ENCODE measurements at places on chromosomes 1 and 21.

DNA sequence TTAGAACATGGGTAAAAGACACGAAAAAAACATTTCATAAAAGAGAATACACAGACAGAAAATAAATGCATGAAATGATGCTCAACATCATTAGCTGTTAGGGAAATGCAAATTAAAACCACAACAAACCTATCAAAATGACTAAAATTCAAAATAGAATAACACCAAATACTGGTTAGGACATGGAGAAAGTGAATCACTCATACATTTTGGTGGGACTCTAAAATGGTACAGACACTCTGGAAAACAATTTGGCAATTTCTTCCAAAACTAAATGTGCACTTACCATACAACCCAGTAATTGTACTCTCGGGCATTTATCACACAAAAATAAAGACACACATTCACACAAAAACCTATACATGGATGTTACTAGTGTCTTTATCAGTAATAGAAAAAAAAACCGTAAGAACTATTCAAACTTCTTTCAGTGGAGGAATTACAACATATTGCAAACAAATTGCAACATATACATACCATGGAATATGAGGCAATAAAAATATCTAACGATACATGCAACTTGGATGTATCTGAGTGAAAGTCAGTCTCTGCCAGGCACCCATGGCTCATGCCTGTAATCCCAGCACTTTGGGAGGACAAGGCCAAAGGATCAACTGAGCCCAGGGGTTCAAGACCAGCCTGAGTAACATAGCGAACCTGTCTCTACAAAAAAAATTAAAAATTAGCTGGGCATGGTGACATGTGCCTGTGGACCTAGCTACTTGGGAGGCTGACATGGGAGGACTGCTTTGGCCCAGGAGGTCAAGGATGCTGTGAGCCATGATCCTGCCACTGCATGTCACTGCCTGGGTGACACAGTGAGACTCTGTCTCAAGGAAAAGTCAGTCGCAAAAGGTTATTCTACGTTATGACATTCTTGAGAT, 19.6 kb downstream of the HSF2BP start:
- DNase-seq: no peak

GRCh38 chr1:192550922-192551534, 24.5 kb upstream of the RGS1 start:
- no peak for DNase-seq

DNA sequence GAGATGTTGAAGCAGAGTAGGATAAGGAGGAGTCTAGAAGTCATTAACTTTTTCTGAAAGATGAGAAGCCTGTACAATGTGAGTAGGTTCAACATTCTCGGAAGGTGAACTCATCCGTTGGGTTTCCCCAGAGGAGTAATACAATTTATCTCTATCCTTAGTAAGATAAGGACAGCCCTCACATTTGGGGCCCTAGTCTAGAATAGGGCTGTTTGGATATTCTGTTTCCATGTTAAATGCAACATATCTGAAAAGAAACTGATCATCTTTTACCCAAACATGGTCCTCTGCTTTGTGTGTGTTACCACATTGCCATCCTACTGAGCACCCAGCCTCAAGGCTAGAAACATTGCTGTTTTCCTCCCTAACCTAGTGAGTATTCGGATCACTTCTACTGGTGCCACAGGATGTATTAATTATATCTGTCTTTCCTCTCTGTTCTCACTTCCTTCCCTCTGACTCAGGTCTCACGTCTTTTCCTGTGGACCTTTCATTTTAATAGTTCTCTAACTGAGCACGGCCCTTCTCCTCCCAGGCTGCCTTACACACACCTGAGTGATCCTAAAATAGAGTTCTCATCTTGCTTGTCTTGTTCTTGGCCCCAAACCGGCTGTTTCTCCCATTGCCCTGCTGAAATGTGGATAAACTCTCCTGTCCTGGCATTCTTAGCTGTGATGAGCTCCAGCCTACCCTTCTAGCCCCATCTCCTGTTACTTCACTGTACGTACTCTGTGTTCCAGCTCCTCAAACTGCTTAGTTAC, 91.7 kb downstream of the CDC14A start:
- no peak for DNase-seq

DNA sequence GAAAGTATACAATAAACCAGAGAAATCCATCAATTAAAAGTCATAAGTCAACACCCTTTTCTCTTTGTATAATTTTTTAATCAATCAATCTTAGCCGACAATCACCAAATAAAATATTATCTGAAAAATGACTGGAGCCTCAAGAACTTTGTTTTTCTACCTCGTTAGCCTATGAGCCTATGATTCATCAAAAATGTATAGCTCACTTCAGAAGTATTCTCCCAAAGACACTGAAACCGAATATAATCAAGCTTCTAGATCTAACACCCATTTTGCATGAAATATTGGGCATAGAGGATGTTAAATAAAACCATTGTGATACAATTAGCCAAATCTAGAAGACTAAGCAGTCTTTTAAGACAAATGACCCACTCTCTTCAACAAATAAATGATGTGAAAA, 17.8 kb upstream of the RSBN1 start:
- no peak for DNase-seq

- DNase-seq: peak; percentile 87
Observed at GRCh38 chr1:162878000-162878596, 17.1 kb upstream of the CCDC190 start.

DNA sequence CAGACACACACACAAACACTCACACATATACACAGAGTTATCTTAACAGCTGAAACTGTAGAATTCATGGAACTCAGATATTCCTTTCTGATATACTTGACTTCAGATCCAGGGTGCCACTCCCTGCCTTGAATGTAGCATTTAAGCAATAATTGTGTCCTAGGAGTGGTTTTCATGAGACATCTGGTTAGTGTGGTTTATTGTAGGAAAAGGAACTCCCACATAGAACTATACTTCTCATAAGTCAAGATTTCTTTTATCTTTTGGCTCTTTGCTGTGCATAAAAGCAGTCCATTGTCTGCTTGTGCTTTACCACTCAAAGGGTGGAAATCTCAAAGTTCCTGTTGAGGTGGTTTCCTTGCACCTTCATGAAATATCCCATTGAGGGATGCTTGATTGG, 272.6 kb upstream of the SGIP1 start:
- no peak for DNase-seq

GRCh38 chr1:107920561-107920960, 44.4 kb downstream of the VAV3 start:
- DNase-seq: no peak

GRCh38 chr1:65264197-65264929, 45.0 kb upstream of the DNAJC6 start:
- peak; percentile 91 for DNase-seq
